ENCODE measurements at places on chromosomes 12 and 14. TPM values are rescaled to one million over a fixed set of nuclear protein-coding genes. Genes with fewer than 3 reads are reported as not detected.
A peak's percentile ranks its signal among the peaks of the same experiment; 100 is the strongest.

The SIX4 gene
- total RNA-seq = not detected

The CKB gene
- 6.6 TPM for total RNA-seq

- no peak overlapping the region for H3K27ac ChIP-seq
- peaks cover 3% of the 10 kb centered on the region for H3K27me3 ChIP-seq
- H3K4me1 ChIP-seq = no peaks in the 10 kb centered on the region
- no peaks in the 10 kb centered on the region for H3K36me3 ChIP-seq
Observed at GRCh38 chr14:55238019-55238680, 33.1 kb upstream of the FBXO34 start.

GRCh38 chr12:56362130-56363059, at the start of gene APOF:
APOF (minus strand) TSS chr12:56362857; CDS start chr12:56362745, 112 bp downstream.
- H3K27ac ChIP-seq = no peak within 1 kb of the TSS
- H3K4me3 ChIP-seq = no peak within 1 kb of the TSS
- H3K27me3 ChIP-seq = no peaks in the 10 kb centered on the region
- H3K36me3 ChIP-seq = no peaks in the 10 kb centered on the region

DNA sequence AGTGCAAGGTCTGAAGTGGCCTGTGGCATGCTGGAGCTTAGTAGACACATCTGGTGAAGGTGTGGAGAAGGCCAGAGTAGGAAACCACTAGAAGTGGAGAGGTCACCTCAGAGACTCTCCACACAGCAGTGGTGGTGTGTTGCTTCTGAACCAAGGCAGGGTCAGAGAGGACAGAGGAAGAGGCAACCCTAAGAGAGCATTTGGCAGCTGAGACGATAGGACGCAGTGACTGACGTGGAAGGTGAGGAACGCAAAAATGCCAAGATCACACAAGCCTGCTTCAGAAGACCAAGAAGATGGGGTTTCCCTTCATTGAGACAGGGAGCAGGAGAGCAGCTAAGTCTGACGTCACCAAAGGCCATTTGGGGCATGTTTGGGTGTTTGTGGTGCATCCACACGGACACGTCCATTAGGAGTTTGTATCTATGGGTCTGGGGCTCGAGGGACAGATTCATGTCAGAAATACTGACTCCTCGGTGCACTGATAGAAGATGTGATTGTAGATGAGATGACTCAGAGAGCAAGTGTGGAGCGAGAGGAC, 338.1 kb downstream of the CACNA1C start:
- no peak overlapping the region for H3K27ac ChIP-seq
- no peaks in the 10 kb centered on the region for H3K36me3 ChIP-seq
- no peak for DNase-seq

DNA sequence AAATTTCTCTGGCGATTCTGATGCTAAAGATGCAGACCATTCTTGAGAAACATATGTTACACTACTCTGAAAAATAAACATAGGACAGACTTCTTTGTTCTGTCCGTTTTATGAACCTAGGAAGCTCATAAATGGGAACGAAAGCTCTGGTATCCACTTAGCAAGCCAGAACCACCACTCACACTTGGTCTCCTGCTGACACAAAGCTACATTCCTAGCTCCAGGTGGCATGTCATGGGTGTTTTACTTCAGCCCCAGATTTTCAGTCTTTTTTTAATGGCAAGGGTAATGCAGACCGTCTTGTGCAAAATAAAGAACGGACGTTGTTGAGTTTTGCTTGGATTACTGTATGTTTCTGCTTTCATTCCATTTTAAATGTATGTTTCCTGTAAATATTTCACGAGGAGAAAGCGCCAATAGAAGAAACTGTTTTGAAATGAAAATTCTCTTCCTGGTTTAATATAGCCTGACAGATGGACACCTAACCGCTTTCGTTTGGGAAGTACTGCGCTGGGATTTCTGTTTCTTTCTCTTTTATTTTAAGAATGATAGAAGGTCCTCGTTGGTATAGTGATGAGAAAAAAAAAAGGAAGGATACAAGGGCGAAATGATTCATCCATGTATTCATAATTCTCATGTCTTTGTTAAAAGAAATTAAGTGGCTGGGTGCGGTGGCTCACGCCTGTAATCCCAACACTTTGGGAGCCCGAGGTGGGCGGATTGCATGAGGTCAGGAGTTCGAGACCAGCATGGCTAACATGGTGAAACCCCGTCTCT, 871 bp upstream of the COQ5 start:
- DNase-seq = no peak
- H3K4me3 ChIP-seq = peak overlapping the region; percentile 92
- no peaks in the 10 kb centered on the region for H3K36me3 ChIP-seq
- H3K27me3 ChIP-seq = no peaks in the 10 kb centered on the region

The TPPP2 gene
- total RNA-seq = not detected

GRCh38 chr14:102008891-102009290, 44.5 kb downstream of the DYNC1H1 start:
- H3K4me3 ChIP-seq = no peak overlapping the region
- no peaks in the 10 kb centered on the region for H3K27me3 ChIP-seq
- DNase-seq = no peak
- H3K27ac ChIP-seq = no peak overlapping the region

- no peak overlapping the region for H3K4me3 ChIP-seq
- H3K4me1 ChIP-seq = peaks cover 5% of the 10 kb centered on the region
- H3K36me3 ChIP-seq = no peaks in the 10 kb centered on the region
- no peaks in the 10 kb centered on the region for H3K27me3 ChIP-seq
Observed at GRCh38 chr12:164207-164606, 49.8 kb downstream of the SLC6A12 start.

- no peaks in the 10 kb centered on the region for H3K36me3 ChIP-seq
- no peaks in the 10 kb centered on the region for H3K4me1 ChIP-seq
- no peak overlapping the region for H3K27ac ChIP-seq
- no peaks in the 10 kb centered on the region for H3K27me3 ChIP-seq
- H3K4me3 ChIP-seq = no peak overlapping the region
Observed at GRCh38 chr12:81644503-81644902, 114.6 kb downstream of the PPFIA2 start.

GRCh38 chr14:95993768-95994592, 45.2 kb upstream of the C14orf132 start:
- H3K27ac ChIP-seq = no peak overlapping the region
- no peaks in the 10 kb centered on the region for H3K4me1 ChIP-seq
- no peak for DNase-seq
- no peak overlapping the region for H3K4me3 ChIP-seq
- no peaks in the 10 kb centered on the region for H3K36me3 ChIP-seq
- peaks cover 23% of the 10 kb centered on the region for H3K27me3 ChIP-seq
